ENCODE measurements at places on chromosomes 6 and 20.

GRCh38 chr6:27332692-27333641, 20.9 kb upstream of the POM121L2 start:
- DNase-seq, result peak; percentile 59

GRCh38 chr6:157184202-157185015, 138.9 kb downstream of the TMEM242 start:
- DNase-seq, result peak; percentile 9

DNA sequence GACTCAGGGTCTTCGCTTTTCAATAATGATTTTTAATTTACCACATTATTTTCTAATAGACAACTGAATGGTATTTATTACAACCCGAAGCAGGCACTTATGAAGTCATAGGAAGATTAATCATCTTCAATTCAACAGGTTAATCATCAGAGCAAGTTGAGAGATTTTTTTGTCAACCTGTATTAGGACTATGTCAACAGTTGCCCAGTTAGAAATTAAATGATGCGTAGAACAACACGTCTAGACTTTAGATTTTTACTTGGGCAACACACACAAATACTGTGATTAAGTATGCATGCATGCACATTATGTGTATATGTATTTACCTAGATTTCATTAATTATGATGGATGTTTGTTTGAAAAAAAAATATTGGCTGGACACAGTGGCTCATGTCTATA, 4.3 kb downstream of the ILRUN start:
- no peak for DNase-seq

- DNase-seq, result no peak
Observed at GRCh38 chr6:110882824-110883554, 8.4 kb downstream of the AMD1 start.

DNA sequence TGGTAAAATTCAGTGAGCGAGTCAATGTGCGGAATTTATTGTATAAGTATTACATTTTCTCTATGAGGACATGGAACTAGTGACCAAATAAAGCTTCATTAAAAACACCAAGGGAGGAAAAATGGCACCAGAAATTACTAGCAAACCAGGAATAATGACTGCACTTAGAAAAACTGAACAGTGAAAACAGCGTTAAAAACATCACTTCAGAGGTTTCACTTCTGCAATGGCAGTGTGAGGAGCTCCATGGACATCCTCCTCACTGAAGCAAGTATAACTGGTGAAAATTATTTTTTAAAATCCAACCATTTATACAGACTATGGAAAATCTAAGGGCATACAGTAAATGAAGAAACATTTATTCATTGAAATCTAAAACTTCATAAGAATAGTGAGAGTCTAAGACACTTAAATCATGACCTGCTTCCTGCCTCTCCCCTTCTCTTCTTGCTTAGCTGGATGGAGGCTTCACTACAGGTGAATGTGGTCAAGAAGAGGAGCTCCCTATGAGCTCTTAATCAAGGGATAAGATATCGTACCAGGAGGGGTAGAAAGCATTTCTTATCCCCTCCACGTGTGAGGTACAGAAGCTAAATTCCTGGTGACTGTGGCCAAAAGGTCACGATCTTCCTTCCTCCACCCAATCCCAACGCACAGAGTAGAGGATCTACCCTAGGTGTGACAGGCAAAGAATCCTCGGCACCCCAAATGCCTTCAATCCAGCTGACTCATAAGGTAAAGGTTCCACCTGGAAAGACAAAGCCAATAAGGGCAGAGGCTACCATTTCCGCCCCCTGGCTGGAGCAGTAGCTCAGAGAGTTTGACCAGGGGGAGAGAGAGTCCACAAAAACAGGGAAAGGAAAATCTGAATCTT, 12.3 kb upstream of the ASF1A start:
- no peak for DNase-seq

GRCh38 chr6:1208876-1209275, 103.0 kb upstream of the FOXQ1 start:
- peak; percentile 7 for DNase-seq

- no peak for DNase-seq
Observed at GRCh38 chr20:49448917-49449316, 33.6 kb downstream of the KCNB1 start.

DNA sequence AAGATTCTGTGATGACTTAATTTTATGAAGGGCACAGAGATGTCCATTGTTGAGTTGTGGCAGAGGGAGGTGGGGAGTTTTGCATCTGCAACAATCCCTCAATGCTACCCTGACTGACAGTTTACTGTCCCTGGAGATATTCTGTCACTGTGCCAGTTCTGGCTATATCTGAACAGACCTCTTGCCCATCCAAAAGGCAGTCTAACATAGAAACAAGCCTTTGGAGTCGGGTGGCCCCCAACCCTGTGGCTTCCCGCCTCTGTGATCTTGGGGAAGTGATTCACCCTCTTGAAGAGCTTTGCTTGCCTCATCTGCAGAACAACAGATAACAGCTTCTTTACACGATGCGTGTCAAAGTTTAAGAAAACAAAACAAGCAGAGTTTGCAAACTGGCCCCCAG, 3.8 kb upstream of the E2F1 start:
- DNase-seq, result peak; percentile 60

DNA sequence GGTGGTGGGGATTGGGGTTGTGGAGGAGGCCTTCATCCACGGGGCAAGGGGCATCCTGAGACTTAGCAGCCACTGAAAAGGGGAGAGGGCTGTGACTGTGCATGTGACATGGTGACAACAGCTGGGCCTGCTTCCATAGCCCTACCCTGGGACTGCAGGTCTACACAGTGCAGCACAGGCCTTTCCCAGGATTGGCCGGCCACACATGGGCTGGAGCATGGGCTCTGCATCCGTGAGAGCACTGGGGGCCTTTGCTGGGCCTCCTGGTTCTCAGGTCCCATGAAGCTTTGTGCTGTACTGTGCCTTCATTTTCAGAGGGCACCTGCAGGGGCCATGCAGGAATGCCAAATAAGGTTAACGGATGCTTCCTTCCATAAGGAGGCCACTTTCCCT, 56.0 kb downstream of the ZDHHC14 start:
- no peak for DNase-seq

- no peak for DNase-seq
Observed at GRCh38 chr6:63690221-63690620, 54.6 kb downstream of the PHF3 start.

DNA sequence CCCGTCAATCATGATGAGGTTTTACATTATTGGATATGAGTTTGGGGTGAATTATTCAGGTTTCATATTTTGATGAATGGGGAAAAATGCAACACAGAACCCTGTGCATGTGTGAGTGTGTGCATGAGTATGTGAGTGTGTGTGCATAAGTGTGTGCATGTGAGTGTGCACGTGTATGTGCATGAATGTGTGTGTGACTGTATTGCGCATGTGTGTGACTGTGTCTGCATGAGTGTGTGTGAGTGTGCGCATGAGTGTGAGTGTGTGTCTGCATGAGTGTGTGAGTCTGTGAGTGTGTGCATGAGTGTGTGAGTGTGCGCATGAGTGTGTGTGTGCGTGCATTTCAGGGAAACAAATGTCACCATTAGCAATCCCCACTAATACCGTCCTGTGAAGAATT, 18.5 kb upstream of the CDH4 start:
- DNase-seq, result no peak

GRCh38 chr6:49978332-49979226, 9.2 kb upstream of the DEFB113 start:
- no peak for DNase-seq

GRCh38 chr20:3927486-3928291, 38.5 kb downstream of the PANK2 start:
- no peak for DNase-seq

GRCh38 chr6:35092362-35093117, 48.6 kb downstream of the TCP11 start:
- DNase-seq, result peak; percentile 54

DNA sequence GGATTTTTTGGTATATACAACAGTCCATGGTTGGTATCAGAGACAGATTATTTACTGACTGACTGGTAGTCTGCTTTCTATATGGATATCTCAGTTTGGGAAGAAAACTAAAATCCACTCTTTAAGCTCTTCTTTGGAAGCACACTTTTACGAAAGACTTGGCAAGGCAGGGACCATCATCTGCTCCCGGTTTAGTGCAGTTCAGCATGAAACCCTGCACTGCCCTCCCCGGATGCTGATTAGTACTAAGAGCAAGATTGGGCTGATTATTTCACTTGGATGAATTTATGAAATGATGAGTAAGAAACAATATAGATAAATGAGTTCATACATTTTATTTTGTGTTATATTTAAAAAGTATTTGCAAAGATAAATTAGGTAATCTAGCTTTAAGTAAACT, 56.3 kb downstream of the RGS17 start:
- no peak for DNase-seq

- peak; percentile 59 for DNase-seq
Observed at GRCh38 chr6:38057994-38058393, 238.5 kb downstream of the ZFAND3 start.

- DNase-seq, result no peak
Observed at GRCh38 chr6:35698858-35699257, 10.1 kb upstream of the FKBP5 start.

DNA sequence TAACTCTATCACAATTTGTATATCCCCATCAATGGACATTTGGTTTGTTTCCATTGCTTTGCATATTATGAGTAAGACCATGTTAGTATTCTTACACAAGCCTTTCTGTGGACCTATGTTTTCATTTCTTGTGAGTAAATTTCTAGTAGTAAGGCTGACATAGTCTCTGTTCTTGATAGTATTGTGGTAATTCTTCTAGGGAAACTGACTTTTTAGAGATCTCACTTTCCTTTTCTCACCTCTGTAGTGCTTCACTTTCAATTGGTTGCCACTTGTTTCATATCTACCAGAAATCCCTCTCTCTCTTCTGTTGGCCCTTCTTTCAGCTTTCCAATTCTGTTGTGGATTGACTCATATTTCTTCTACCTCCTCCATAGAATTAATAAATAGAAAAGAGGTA, 8.5 kb downstream of the ISM1 start:
- DNase-seq, result no peak

DNA sequence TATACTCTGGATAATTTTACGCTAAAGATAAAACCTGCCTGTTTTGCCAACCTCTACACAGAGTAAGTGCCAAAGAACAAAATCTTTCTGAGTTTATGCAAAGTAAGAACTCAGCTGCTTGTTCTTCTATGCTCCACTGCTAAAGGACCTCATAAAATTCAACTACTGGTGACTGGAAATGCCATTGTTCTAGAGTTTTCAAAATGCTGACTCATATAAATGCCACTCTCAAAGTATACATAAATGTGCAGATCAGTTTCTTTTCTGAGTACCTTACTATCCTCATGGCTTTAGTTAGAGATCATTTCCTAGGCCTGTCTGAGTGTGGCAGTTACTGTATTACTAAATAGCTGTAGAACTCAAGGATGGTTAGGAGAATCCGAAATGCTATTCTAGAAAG, 45.6 kb downstream of the LYRM4 start:
- DNase-seq, result no peak

DNA sequence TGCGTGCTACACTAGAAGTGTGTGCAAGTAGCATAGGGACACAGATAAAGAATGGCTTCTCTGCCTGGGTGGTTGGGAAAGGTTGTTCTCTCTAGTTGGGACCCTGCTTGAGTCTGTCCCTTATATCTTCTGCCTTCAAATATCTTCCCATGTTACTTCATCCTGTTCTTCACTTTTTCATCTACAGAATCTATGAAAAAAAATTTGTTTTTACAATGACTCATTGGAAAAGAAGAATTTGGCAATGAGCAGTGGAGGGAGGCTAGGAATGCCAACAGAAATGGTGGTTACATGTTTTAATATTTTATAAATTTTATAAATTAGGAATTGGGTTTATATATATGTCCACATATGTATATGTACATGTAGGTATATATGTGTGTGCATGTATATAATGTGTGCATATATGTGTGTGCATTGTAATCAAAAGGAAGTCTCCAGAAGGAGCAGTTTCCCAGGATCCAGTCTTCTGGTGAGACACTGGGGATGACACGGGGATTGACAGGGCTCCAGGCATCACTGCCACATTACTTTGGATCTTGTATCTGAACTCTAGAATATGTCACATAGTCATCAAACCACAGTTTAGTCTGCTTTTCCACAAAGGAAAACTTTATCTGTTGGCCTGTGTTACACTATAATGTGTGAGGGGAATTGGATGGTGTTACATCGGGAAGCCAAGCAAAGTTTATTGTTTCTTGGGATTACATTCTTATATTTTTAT, 75.3 kb upstream of the RIPOR2 start:
- DNase-seq, result peak; percentile 52

- DNase-seq, result no peak
Observed at GRCh38 chr6:70107852-70108629, 194.8 kb downstream of the COL9A1 start.

- DNase-seq, result no peak
Observed at GRCh38 chr6:122657601-122658000, 47.4 kb downstream of the PKIB start.

Data from NCI-H226 (cell line).